ENCODE measurements at places on chromosomes 1 and 21.

- H3K4me3 ChIP-seq, result no peak overlapping the region
- H3K27ac ChIP-seq, result no peak overlapping the region
- DNase-seq, result no peak
- peaks cover 2% of the 10 kb centered on the region for H3K27me3 ChIP-seq
These were observed 12.0 kb downstream of the VAV3 start for GRCh38 chr1:107952989-107953388.

- no peak overlapping the region for H3K27ac ChIP-seq
- peaks cover 2% of the 10 kb centered on the region for H3K27me3 ChIP-seq
- H3K36me3 ChIP-seq, result no peaks in the 10 kb centered on the region
These were observed 109.3 kb downstream of the PAX7 start for GRCh38 chr1:18739897-18740296.

- peaks cover 12% of the 10 kb centered on the region for H3K27me3 ChIP-seq
- H3K27ac ChIP-seq, result no peak overlapping the region
- H3K4me1 ChIP-seq, result no peaks in the 10 kb centered on the region
- DNase-seq, result no peak
- no peaks in the 10 kb centered on the region for H3K36me3 ChIP-seq
These were observed 50.7 kb upstream of the RHOU start for GRCh38 chr1:228684607-228685006.

- H3K27ac ChIP-seq, result no peak overlapping the region
- no peak overlapping the region for H3K4me3 ChIP-seq
- no peaks in the 10 kb centered on the region for H3K4me1 ChIP-seq
These were observed 1171.4 kb upstream of the ADGRL2 start for GRCh38 chr1:80629304-80629837.

DNA sequence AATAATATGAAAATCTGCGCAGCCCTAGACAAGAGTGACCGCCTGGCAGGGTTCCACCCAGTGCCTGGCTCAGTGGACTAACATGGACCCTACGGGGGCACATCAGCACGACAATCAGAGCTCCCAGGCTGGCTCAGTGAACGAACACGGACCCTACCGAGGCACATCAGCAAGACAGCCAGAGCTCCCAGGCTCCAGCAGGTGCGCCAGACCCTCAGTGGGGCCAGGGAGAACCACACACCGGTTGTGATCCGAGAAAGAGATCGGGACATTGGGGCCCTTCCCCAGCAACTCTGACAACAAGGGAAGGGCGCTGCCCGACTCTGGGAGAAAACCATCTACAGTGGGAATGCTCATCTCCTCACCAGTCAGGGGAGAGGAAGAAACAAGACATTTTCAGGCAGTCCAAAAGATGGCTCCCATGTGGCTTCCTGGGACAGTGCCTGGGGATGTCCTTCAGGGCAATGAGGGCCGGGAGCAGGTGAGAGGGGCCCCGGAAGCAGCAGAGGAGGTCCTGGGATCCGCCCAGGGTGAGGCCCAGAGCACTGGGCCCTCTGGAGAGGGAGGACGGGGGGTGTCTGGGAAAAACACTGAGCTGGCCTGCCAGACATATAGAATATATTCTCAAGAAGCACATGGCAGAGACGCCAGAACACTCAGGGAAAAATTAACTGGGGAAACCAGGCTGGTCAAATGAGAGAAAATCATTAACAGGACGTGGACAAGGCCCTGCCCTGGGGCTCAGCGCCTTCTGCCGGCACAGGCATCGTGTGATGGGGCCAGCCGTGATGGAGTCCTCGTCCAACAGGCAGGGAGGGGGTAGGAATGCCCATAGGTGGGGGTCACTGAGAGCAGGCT lies 4.8 kb downstream of the ARHGEF16 start:
- DNase-seq, result no peak
- no peak overlapping the region for H3K4me3 ChIP-seq
- no peaks in the 10 kb centered on the region for H3K36me3 ChIP-seq
- peaks cover 31% of the 10 kb centered on the region for H3K27me3 ChIP-seq
- peaks cover 9% of the 10 kb centered on the region for H3K4me1 ChIP-seq

- H3K36me3 ChIP-seq, result peaks cover 8% of the 10 kb centered on the region
- H3K4me1 ChIP-seq, result peaks cover 27% of the 10 kb centered on the region
- DNase-seq, result peak; percentile 28
- H3K27me3 ChIP-seq, result no peaks in the 10 kb centered on the region
These were observed 363.0 kb downstream of the PTBP2 start for GRCh38 chr1:97084546-97084945.

GRCh38 chr1:64940025-64940424 lies 26.3 kb downstream of the JAK1 start:
- no peak overlapping the region for H3K27ac ChIP-seq
- H3K4me3 ChIP-seq, result no peak overlapping the region
- H3K36me3 ChIP-seq, result no peaks in the 10 kb centered on the region

GRCh38 chr1:201305815-201306214 lies 22.5 kb downstream of the PKP1 start:
- DNase-seq, result no peak
- peaks cover 38% of the 10 kb centered on the region for H3K27me3 ChIP-seq
- peaks cover 15% of the 10 kb centered on the region for H3K4me1 ChIP-seq
- H3K4me3 ChIP-seq, result no peak overlapping the region
